ENCODE measurements at places on chromosomes 1 and 21.
A peak's percentile ranks its signal among the peaks of the same experiment; 100 is the strongest.

DNA sequence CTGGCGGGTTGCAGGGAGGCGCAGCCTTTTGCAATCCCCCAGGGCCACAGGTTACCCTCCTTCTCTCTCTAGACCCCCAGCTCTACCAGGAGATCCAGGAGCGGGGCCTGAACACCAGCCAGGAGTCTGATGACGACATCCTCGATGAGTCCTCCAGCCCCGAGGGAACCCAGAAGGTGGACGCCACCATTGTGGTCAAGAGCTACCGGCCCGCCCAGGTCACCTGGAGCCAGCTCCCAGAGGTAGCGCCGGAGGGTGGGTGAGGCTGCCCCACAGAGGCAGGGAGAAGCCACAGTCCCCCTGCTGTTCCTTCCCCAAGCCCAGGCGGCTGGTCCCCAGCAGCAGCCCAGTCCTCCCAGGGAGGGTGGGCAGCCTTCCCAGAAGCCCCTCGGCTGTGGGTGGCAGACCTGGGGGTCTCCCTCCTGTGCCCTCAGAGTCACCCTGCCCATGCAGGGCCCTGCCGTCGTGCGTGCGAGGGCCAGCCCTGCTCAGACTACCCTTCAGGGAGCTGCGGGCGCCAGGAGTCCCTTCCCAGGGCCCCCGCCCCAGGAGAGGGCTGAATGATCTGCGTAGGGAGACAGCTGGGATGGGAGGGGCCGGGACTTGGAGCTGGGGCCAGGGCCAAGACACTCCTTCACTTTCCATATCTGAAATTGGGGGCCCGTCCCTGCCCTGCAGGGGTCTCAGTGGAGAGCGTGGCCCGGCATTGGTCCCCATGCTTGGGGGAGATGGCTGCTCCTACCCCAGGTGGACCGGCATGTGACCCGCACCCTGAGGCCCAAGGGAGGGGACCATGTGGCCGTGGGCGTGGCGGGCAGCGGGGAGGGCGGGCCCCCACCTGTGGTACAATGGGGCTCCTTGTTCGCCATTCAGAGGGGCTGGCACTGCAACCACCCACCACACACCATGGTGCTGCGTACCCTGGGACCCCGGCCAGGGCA is 12.9 kb downstream of the ARHGEF16 start:
- no peak for DNase-seq

- DNase-seq: no peak
Measured at GRCh38 chr21:36478207-36478701, 1.7 kb downstream of the CLDN14 start.

DNA sequence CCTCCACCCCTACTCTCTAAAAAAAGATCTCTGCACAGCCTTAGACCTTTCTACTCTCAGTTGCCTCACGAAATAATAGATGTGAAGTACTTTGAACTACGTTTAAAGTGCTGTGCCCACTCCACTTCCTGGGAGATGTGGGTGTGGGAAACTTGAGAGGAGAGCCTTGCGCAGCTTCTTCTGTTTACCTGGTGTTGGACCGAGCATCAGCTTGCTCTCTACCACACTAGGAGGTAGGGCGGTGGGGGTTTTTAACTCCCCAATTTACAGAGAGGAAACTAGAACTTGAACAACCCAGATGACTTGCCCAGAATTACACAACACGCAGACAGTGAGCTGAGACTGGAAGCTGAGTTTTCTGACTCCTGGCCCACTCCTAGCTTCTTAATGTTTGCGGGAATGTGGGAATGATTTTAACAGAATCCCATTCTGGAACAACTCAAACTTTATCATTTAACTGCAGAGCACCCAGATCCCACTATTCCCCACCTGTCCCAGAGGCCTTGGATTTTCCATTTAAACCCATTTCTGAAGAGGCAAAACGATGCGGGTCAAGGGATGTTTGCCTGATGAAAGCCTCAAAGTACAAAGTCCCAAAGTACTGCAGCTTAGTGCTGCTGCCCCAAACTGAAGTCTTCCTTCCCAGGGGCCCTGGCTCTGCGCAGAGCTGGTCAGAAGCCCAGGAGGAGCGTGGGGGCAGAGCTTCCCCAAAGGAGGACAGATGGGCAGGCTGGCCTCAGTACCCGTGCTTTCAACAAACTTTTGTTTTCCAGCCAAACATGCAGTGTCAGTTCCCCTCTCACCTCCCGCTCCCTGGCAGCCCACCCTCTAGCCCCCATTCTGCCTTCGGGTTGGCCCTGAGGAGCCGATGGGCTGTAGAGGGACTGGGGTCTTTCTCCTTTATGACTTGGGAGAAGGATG is 19.0 kb downstream of the BTG2 start:
- peak; percentile 35 for DNase-seq

DNA sequence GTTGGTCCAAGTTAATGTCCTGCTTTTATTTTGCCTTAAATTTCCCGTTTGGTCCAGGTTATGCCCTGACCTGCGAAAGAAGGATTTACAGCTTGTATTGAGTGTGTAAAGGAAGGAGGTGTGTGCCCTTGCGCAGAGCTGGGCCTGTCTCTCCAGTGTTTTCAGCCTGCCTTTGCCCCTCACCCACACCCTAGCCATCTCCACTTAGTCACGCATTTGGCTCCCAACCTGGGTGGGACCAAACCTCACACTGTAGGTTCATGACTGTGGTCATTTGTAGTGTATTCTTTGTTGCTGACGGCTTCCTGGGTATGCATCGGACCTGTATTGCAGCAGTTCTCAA is 572 bp upstream of the SRSF10 start:
- no peak for DNase-seq

DNA sequence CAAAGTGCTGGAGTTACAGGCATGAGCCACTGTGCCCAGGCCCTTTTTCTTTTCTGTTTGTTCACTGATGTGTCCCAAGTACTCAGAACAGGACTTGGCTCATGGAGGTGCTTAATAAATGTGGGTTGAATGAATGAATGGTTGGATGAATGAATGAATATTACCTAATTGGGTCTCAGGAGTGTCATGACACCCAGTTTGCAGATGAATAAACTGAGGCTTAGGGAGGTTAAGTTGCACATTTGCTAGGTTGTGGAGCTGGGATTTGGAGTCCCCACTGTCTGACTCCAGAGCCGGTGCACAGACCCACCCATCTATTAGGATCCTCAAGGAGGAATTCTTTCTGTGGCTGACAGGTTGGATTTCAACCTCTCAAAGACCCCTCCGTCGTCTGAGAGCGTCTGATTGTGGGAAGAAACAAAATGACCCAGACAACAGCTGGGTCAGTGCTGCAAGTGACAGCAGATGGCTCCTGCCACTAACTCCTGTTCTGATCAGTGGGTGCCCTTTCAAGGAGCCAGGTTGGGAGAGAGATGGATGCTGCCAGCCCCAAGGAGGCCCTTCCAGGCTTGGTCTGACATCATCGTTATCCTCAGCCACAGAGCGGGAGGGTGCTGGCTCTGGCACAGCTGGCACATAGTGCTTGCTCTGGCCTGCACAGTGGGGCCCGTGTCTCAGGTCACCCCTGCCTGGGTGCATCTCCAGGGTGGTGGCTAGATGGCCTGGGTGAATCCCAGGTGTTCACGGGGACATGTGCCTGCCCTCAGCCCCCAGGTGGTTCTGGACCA is 24.2 kb downstream of the ARHGEF10L start:
- DNase-seq: peak; percentile 32

GRCh38 chr21:16377120-16377658 is 647.4 kb downstream of the USP25 start:
- DNase-seq: no peak

DNA sequence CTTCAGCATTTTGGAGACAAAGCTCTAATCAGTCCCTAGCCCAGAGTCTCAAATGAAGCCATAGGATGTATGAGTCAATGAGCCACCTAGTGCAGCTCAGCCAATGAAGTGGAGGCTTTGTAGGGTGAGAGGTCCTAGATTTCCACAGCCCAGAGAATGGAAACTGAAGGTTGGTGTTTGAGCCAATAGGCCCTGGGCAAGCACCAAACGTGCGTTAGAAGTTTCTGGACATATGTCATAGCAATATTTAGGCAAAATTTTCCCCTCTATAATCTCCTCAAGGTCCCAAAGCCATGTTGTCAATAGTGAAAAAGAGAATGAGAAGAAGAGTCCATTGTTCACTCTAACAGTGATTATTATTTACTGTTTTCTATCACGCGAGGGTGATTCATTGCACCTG is 361.3 kb downstream of the PLPP3 start:
- DNase-seq: no peak

DNA sequence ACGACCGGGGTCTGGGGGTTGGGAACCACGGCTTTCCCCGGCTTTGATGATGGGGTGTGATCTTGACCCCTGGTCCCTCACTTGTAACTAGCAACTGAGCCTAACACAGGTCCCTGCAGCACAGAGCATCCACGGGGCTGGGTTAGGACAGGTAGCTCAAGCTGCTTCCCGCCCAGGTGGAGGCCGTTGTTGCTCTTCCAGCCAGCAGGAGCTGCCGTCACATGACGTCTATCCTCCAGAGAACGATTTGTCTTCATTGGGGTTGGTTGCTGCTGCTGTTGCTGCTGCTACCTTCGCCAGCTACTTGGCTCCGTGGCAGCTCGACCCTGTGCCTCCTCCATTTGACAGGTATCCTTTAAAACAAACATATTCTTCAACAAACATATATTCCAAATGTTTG is 74.3 kb upstream of the ADAR start:
- DNase-seq: no peak

DNA sequence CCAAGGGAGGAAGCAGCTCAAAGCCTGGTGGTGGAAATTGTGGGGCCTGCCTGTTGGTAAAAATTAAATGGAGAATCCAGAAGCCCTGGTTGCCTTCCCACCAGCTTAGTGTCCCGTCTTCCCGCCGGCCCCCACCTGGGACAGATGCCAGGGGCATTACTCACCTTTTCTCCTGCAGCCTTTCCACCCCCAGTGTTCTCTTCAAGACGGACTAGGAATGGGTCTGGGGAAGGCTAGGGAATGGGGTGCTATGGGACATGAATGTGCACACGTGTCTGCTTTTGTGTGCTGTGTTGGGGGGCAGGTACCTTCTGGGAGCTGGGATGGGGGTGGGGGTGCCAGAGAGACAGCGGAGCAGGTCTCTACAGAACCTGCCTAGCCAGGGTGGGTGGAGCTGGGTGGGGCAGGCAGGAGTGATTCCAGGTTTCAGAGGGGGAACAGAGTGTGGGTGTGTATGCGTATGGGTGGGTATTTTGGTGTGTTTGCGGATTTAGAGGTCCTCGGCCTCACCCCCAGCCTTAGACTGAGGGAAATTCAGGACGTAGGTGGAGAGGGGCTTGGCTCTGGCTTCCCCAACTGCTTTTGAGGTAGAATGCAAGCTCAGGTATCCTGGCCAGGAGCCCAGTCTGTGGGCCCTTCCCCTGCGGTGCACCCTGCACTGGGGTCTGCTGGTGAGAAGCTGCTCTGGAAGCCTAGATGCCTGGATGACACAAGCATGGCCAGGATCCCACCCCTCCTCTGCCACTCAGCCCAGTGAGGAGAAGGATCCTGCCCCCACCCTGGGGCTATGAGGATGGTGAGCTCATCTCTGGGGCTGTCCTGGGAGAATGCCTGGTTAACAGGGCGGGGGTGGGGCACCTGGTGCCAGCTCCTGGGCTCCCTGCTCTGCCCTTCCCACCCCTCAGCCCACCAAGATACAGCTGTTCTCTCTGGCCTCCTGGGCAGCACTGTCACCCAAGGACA is 7.8 kb downstream of the VANGL2 start:
- DNase-seq: no peak

GRCh38 chr1:202046227-202046626 is 35.8 kb downstream of the ELF3 start:
- no peak for DNase-seq

Measured in amygdala (tissue), 56 donors.